ENCODE measurements at places on chromosomes 1 and 21. TPM values are rescaled to one million over a fixed set of nuclear protein-coding genes. Genes with fewer than 3 reads are reported as not detected.

GRCh38 chr1:189659731-189660130, 817.9 kb downstream of the BRINP3 start:
- DNase-seq: no peak

DNA sequence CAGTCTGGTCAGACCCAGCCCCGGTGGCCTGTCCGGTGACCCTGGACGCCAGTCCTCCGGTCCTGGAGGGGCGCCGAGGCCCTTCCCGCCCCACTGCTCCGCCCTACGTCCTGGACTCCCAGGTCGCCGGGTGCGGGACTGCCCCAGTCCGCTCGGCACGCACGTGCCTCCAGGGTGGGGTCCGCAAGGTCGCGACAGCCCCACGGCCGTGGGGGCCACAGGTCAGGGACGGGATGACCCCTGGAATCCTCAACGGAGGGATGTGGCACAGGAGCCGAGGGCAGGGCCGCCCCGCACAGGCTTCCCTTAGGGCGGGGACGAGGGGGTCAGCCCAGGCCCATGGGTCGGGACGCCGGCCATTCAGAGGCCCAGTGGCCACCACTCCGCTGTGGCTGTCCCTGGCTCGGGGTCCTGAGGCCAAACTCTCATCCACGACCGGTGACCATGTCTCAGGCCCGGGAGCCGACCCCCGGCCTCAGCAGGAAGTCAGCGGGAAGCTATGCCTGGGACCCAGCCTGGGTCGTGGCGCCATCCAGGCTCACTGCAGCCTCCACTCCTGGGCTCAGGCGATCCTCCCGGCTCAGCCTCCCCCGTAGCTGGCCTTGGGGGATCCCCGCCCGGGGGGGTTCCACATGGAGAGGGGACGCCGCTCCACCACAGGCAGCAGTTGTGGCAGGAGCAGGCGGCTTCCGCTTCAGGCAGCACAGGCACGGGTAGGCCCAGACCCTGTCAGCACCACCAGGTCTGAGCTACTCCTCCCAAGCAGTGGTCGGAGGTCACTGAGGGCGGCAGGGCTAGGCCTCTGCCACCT, 599 bp upstream of the TMEM240 start:
- DNase-seq: no peak

- no peak for DNase-seq
These were observed 62.7 kb downstream of the ITPKB start for GRCh38 chr1:226676381-226676780.

Gene SH2D2A
- total RNA-seq: 4.3 TPM

DNA sequence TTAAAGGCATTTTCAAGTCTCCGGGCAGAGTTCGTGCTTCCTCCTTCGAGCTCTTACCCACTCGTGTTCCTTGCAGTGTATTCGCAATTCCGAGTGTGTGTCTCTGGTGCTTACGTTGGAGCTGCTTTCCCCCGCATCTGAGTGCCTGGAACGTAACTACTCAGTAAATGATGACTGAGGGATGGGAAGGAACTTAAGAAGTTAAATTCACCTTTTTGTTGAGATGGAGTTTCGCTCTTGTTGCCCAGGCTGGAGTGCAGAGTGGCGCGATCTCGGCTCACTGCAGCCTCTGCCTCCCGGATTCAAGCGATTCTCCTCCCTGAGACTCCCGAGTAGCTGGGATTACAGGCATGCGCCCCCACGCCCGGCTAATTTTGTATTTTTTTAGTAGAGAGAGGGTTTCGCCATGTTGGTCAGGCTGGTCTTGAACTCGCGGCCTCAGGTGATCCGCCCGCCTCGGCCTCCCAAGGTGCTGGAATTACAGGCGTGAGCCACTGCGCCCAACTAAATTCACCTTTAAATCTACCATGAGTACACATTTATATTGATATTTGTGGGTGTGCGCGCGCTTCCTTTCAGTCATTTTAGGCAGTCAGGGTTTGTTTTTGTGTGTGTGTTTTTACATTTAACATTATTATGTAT, 837 bp downstream of the NDUFS5 start:
- DNase-seq: no peak

- DNase-seq: peak; percentile 41
These were observed 17.8 kb downstream of the WNT9A start for GRCh38 chr1:227929751-227930472.

DNA sequence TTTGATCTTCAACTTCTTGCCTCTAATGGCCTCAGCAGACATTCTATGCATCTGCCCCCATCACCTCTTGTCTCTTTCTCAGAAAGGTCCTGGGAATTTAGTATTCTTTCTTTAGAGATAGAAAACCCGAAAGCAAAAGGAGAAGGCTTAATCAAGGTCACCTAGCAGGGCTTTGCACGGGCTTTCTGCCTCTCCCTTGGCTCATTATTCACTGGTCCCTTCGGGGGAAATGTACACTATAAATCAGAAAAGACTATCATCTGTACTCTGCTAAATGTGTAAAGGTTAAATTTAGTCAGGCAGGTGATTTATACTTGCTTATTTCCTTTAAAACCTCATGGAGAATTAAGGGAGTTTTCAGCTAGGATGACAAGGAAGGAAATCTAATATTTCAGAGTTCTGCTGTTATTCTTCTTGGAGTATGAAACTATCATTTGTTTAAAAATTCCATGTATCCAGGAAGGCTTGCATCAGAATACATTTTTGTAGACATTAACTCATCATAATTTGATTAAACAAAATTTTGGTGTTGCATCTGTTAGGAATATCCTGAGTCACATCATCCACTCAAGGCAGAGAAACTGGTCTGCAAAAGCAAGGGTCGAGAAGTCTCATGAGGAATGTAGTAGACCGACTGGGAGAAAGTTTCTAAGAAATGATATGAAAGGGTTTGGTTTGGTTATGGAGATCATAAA, 124.6 kb downstream of the GABPA start:
- DNase-seq: no peak

DNA sequence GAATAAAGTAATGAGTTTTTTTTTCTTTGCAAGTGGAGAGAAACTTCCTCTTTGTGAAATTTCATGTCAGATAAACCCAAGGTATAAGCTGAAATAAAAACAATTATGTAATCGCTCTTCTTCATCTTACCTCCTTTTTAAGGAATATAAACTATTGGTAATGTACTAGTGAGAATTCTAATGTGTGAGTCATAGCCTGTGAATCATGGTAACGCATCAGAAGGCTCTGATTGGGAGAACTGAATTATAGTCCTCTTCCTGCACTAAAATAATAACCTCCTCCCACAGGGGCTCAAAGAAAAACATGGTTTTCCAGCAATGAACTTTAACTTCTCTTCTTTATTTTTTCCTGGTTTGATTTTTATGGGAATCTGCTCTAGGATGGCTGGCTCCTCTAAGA, 57.1 kb upstream of the COX20 start:
- peak; percentile 38 for DNase-seq

- DNase-seq: no peak
These were observed 47.4 kb upstream of the WNT2B start for GRCh38 chr1:112461200-112461871.

Gene SLC1A7
- total RNA-seq: not detected

DNA sequence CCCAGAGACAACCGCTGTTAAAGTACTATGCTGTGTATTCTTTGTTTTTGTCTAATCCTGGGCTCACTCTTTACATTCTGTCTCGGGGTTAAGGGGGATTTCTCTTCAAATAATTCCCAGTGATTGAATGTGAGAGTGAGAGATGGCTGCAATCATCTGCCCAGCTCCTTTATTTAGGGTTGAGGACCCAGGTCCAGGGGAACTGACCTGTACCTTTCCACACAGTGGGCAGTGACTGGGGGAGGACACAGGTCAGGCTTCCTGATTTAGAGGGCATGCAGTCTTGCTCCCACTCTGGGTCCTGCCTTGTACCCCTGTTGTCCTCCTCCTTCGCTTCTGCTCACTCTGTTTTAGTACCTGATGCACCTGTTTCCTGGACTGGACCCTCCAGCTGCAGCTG, 22.0 kb downstream of the PHGDH start:
- no peak for DNase-seq

Gene OVAAL
- not detected for total RNA-seq

Gene PM20D1
- 0.69 TPM for total RNA-seq

DNA sequence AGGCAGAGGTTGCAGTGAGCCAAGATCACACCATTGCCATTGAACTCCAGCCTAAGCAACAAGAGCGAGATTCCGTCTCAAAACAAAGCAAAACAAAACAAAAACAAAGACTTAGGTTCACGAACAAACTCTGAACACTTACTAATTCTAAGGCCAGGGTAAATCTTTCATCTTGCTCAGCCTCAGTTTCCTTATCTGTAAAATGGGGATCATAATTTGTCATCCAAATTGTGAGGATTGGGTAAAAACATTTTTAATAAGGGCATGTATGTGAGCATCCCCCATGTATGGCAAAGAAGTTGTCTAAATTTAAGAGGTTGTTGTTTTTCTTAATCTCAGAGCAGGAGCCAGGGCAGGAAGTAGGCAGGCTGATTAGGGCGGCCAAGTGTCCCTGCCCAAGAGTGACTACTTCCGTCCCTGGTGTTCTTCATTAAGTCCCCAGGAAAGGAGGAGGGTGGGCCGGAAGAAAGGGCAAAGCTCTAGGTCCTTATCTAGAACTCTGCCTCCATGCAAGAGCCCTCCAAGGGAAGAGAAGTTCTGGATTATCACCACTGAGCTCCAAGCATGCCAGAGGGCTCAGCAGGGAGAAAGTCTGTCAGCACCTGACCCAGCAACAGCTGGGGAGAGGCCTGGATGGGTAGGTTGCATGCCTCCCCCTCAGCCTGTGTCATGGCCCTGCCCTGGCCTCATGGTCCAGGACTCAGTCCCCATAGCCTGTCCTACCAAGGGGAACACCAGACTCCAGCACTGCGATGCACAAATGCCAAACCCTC, 49.9 kb upstream of the CLIC4 start:
- peak; percentile 48 for DNase-seq

Gene FMN2
- total RNA-seq: 0.06 TPM

GRCh38 chr1:230057681-230058565, 9.1 kb upstream of the GALNT2 start:
- no peak for DNase-seq

Gene UMODL1
- total RNA-seq: not detected

DNA sequence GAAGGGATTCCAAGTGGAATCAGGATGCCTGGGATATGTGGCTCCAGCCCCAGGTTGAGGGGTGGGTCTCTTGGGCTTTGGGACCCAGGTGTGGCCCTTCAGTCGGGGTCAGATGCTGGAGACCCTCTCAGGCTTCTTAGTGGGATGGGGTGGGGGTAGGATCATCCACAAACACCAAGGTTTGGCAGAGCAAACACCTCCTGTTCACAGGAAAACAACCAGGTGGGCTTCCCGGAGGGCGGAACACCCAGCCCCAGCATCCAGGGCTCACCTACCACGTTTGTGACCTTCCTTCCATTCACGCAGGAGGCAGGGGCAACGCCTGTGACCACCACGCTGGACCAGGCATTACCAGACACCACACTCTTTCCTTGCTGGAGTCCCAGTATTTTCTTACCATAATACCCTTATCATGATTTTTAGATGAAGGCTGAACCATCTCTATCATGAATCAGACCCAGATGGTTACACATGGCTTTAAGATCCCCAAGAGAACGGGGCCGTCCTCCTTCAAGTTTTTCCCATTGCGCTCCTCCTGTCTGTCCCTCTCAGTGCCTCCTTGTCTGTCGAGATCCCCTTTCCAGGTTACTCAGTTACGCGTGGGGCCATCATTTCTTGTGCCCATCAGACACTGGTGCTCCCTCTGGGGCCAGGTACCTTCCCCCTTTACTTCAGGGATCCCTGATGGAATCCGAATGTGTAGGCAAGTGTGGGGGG, 428.2 kb downstream of the NPHP4 start:
- DNase-seq: no peak

Gene DISC1
- 15.9 TPM for total RNA-seq

GRCh38 chr1:165726169-165726568, 27.8 kb upstream of the ALDH9A1 start:
- DNase-seq: no peak

Gene FAM72B
- 0.54 TPM for total RNA-seq

Gene HOOK1
- total RNA-seq: 55.4 TPM

- no peak for DNase-seq
These were observed 359.6 kb upstream of the PTBP2 start for GRCh38 chr1:96361961-96362360.

Gene LCE1B
- not detected for total RNA-seq

DNA sequence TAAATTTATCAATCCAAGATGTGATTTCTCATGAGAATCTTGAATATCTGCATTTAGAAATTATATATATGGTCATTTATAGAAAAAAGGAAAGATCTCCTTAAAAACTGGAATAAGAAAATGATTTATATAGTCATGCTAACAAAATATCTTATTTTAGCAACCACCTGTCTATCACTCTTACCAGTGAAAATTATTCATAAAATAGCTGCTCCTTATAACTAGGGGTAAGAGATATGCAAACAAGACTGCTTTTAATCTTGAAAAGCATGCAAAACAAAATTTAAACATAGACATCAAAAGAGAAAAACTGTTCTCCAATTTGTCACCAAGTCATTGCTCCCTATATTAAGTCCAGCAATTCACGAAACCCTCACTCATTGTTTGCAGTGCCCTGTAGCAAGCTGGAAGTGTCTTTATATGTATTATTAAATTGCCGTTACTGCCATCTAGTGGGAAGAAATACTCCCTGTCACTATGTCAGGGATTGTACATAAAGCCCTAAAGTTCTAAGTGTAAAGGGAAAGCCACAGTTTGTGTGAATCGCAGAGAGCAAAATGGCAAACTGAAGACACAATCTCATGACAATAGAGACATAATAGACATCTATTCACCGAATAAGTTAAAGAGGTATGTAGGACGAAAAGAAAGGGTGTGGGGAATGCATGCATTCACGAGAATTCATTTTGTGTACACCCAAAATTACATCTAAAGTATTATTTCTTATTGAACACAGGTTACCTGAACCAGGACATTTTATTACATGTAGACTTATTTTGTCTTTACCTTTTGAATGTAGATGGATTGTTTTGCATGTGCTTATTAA, 600.5 kb downstream of the USP25 start:
- DNase-seq: no peak

Gene RNU1-4
- total RNA-seq: 8,605 TPM

Gene GALNT2
- 59.2 TPM for total RNA-seq

DNA sequence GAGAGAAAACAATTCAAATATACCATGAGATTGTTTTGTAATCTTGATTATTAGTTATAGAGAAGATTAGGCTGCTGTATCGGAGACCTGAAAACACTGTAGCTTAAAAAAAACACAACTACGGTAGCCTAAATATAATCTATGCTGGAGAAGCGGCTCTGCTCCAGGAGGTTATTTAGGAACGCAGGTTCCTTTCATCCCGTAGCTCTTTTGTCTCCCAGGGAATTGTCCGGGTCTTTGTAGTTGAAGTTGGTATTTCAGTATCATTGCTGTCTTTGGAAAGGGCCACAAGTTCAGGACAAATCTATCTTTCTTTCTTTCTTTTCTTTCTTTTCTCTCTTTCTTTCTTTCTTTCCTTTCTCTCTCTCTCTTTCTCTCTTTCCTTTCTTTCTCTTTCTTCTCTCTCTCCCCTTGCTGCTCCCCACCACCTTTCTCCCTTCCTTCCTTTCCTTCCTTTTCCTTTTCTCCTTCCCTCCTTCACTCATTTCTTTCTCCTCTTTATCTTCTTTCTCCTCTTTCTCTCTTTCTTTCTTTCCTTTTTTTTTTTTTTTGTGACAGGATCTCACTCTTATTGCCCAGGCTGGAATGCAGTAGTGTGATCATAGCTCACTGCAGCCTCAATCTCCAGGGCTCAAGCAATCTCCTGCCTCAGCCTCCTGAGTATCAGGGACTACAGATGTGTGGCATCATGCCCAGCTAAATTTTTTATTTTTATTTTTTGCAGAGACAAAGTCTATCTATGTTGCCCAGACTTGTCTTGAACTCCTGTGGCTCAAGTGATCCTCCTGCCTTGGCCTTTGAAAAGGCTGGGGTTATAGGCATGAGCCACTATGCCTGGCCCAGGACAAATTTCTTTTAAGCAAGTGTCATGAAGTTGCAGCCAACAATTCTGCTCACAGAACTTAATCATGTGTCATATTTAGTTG, 10.9 kb upstream of the NFIA start:
- no peak for DNase-seq
